ENCODE measurements at places on chromosomes 6 and 20.

- no peak for DNase-seq
Observed at GRCh38 chr6:118770835-118771234, 119.4 kb upstream of the CEP85L start.

- no peak for DNase-seq
Observed at GRCh38 chr6:139919107-139920026, 544.9 kb upstream of the CITED2 start.

DNA sequence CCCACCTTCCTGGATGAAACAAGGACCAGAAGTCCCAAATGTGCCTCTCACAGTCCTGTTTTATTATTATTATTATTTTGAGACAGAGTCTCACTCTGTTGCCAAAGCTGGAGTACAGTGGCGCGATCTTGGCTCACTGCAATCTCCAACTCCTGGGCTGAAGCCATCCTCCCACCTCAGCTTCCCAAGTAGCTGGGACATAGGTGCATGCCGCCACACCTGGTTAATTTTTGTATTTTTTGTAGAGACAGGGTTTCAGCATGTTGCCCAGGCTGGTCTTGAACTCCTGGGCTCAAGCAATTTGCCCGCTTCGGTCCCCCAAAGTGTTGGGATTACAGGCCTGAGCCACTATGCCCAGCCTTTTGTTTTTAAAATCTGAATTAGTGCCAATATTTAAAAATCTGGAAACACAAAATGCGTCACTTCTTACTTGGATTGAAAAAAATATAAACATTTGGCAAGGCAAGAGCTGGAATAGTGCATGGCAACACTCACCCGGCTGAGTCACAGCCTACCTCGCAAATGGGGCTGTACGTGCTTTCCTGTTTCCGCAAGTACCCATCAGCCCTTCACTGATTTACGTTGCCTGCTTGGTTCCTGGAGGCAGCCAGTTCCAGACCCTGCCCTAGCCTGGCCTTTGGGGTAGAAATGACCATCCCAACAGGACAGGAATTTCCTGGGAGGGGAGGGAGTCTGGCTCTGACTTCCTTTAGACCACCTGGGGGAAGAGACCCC, 6.3 kb downstream of the SDCBP2 start:
- DNase-seq: peak; percentile 94

- DNase-seq: peak; percentile 71
Observed at GRCh38 chr6:47485491-47486135, 8.0 kb downstream of the CD2AP start.

DNA sequence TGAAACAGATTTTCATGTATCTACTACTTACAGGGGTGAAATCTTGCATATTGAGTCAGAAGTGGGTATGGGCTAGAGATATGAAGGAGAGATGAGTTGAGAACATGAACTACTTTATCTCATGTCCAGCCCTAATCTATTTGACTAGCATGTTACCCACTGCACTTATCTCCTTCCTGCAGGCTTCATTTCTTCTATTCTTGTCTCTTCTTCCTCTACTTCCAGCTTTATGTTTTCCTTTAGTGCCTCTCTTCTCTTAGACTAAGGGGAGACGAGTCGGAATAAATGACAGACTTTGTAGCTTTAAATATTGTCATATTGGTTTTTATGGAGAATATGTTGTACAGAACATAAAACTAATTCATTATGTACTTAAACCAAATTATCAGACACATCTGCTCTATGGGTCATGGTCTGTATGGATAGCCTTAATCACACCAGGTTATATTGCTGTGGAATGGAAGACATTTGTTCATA, 5.3 kb downstream of the RAB32 start:
- no peak for DNase-seq

GRCh38 chr6:16727996-16728395, 33.3 kb downstream of the ATXN1 start:
- no peak for DNase-seq

GRCh38 chr20:61520893-61521460, 268.9 kb downstream of the CDH4 start:
- DNase-seq: no peak

- no peak for DNase-seq
Observed at GRCh38 chr20:57398231-57398821, 7.1 kb downstream of the RBM38 start.

DNA sequence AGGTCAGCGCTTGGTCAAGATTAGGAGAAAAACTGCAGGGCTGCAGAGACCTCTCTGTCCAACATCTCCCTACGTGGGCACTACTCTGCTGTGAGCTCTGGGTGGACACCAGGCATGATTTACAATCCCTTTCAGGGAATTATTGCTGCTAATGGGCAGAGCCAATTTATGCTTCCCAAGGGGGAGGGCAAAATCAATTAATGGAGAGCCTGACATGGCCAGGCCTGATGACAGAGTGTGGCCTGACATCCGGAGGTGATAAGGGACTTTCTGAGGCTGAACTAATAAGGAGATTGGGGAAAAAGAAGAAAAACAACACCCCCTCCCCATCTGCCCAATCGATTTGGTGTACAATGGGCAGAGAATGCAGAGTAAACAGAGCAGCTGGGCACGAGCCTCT, 5.0 kb upstream of the KCNK16 start:
- DNase-seq: no peak

DNA sequence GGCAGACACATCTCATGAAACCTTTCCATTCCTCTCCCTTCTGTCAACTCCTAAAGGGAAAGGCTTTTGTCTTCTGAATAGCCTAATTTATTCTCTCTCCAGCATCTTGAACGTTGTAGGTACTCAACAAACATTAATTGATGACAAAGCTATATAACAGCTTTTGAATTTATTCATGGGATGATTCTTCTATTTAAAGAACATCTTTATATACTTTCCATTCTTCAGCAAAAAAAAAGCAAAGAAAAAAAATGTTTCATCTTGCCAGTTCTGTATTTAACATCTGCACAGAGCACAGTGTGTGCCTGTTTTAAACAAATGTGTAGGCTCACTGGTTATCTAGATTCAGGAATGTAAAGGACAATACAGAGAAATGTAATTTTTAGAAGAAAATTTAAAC, 648.7 kb downstream of the KIF16B start:
- no peak for DNase-seq

DNA sequence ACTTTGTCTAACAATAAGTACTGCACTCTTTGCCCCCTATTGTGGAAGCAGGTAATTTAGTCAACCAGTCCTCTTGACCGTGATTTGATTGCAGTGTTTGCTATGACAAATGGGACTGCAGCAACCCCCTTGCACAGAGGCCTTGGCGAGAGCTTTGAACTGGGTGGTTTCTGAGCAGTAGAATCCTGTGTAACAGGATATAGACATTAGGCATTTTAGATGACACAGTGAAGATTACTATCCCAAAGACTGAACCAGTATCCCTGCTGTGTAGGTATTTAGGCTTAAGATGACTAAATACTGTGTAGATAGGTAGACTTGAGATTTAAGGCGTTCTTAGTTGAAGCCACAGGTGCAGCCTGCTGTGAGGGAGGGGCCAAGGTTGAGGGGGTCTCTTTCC, 9.9 kb downstream of the DNMT3B start:
- DNase-seq: peak; percentile 36

DNA sequence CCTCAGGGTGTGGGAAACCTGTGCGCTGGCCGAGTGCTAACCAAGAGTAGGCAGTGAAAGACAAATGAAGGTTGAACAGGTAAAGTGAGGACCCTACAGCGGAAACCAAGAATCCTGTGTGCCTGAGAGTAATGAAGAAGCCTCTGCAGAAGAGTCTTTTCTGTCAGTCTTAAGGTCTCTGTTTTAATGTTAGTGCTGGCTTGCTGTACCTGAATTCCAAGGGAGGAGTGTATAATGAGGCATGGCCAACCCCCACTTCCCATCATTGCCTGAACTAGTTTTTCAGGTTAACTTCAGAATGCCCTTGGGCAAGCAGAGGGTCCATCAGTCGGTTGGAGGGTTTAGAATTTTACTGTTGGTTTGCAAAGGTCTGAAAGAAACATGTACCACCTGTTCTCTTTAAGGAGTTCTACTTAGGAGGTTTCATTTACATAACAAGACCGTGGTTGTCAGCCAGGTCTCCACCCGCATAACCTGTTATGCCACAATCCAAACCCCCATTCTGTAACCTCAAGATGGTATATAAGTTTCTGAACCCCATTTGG, 589 bp upstream of the PDCD2 start:
- peak; percentile 67 for DNase-seq

- peak; percentile 70 for DNase-seq
Observed at GRCh38 chr6:100774681-100775080, 106.4 kb downstream of the ASCC3 start.

DNA sequence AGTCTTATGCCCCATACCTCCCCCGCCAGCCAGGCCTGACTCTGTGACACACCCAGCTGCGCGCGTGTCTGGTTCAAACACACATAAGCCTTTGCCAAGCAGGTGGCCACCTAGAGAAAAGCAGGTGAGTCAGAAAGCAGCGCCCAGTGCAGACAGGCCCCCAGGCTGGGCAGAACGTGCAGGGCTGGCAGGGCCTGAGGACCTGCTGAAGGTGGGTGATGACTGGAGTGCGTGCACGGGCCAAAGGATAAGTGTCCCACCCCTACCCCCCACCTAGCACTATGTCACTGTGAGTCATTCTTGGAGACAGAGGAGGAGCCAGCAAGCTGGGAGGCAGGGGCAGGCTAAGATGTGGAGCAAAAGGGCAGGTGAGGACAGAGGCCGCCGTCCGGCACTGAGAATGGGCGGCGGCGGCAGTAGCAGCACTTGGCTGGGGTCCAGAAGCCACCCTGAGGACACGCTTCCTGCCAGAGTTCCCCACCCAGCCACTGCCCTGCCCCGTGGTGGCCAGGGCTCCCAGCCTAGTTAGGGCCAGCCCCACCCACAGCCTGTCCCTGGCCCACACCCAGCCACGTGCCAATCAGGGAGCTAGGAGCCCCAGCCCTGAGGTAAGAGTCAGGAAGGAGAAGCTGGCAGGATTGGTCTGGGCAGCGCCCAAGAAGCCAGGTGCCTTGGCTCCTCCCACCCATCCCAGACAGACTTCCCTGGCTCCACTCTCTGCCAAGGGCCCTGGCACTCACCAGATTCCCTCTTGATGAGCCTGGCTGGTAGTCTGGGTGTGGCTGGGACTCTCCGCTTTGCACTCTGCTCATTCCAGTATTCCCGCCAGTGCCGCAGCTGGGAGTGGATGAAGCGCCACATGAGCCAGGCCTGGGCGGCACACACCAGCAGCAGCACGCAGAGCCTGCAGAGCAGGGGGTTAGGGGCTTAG, 72.7 kb downstream of the TRAM2 start:
- DNase-seq: peak; percentile 99

GRCh38 chr6:93794166-93794565, 374.8 kb upstream of the EPHA7 start:
- DNase-seq: no peak

DNA sequence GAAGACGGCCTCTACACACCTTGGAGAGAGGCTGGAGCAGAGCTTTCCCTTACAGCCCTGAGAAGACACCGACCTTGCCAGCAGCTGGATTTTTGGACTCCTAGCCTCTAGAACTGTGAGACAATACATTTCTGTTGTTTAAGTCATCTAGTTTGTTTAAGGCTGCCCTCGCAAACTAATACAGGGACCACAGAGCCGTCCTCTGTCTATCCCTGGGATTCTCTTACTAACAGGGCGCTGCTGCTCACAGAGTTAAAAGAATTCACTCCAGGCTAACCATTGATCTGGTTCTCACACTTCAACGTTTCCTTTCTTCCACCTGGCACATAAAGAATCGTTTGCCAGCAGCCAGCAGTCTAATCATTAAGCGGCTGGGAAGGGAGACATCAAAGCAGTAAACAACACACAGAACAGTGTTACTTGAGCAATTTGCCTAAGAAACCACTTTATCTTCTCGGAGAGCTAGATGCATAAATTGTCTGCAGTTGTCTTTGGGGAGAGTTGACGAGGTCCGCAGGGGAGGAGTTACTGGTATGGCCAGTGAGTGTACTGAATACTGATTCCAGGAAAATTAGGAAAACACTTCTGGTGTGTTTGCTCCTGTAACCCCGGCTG, 103.5 kb upstream of the AKAP12 start:
- no peak for DNase-seq

DNA sequence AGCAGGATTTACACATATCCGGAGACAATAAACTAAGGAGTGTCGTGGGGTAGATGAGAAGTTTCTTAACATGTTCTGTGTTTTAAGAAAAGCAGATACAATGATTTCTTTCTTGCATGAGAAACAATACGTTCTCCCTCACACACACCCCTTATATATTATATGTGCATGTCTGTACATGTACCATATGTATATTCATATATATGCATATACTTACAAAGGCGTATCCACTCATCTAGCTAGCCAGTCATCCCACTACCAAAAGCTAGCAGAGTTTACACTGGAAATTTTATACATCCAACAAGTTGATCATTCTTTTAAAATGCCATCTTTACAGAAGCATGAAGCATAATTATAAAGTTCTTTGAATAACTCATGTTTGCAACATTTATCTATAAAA, 14.9 kb downstream of the ARG1 start:
- DNase-seq: no peak

GRCh38 chr20:61120595-61121515, 131.2 kb upstream of the CDH4 start:
- DNase-seq: peak; percentile 62

- peak; percentile 33 for DNase-seq
Observed at GRCh38 chr20:35952480-35953386, 1.6 kb downstream of the SCAND1 start.

DNA sequence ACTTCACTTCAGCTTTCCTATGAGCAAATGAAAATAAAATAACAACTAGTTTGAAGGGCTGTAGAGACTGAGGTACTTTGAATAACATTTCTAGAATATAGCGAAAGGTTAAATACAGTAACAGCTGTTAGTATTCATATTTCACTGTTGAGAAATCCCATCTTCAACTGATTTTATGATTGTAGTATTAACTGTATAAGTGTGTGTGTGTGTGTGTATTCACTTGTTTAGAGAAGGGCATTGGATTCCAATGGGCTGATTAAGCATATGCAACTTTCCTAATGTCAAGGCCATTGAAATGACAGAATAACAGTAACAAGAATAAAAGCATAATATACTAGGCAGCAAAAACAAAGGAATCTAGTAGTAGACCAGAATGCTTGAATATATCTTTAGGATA, 957.5 kb upstream of the EPHA7 start:
- DNase-seq: no peak

DNA sequence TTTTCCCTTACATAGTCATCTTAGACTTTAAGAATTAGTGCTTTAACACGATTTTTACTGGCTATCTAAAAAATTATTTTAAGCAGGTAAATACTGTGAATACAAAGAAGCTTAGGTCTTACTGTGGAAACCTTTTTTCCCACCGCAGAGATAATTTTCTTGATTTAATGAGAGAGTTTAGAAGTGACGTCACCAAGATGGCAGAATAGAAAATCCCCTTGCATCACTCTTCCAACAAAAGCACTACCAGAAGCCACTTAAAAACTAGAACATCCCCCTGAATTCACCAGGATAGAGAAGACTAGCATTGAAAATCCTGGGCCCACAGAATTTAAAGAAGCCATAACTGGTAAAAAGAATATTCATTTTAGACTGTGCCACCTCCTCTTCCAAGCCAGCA, 375.4 kb upstream of the PTCHD4 start:
- DNase-seq: no peak

DNA sequence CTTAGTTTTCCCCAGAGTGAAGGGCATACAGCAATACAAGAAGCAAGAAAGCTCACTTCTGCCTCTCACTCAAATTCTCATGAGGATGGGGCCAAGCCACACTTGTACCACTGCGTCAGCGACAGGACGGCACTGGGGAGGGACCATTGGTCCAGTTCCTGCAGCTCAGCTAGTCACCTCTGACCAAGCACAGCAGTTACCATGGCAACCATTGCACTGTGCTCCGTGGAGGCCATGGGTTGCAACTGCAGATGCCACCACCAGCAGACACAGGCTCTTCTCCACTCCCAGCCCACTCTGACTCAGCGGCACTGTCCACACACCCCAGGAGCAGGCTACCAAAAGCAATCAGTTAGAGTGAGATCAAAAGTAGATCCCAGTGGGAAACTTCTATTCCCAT, 441.1 kb upstream of the ARID1B start:
- DNase-seq: no peak

- peak; percentile 70 for DNase-seq
Observed at GRCh38 chr6:30544666-30545272, 11.5 kb downstream of the GNL1 start.

Data from epithelial cell of esophagus (primary cell).